ENCODE measurements at places on chromosomes 4 and X. TPM values are rescaled to one million over a fixed set of nuclear protein-coding genes. Genes with fewer than 3 reads are reported as not detected.

The ZCCHC12 gene
- 5.1 TPM for polyA plus RNA-seq

DNA sequence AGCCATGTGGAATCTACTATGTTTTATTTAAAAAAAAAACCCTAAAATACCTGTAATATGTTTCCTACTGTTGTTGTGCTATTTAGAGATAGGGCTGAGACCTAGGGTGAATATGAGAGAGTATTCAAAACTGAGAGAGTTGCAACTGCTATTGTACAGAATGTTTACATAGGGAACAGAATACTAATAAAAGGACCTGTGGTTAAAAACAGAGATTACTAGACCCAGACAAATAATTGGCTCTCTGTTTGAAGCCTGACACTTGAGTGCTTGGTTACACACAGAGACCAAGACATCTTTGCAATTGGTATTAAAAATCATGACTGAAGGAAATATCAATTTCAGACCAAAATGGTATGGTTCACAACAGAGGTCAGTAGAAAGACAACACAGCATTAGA lies 278.9 kb upstream of the GIMD1 start:
- no peak for DNase-seq

DNA sequence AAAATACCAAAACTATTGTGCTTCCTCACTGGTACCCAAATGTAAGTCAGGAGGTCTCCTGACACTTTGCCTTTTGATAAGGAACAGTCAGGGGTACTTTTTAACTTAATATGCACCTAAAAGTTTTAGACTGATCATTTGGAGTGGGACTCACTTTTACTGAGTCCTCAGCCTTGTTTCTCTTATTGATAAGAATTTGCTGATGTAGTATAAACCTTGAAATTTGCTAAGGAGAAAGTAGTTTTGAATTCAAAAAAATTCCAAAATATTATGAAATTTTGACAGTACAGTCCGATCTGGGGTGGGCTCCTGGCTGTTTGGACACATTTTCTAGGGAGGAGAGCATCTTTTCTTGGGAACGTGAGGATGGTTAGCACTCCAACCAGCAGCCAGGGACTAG lies 91.4 kb upstream of the GATB start:
- no peak for DNase-seq

- DNase-seq: no peak
These were observed 48.3 kb downstream of the MED28 start for GRCh38 chr4:17662694-17663093.

- no peak for DNase-seq
These were observed 36.3 kb upstream of the PLAC8 start for GRCh38 chr4:83150653-83151330.

DNA sequence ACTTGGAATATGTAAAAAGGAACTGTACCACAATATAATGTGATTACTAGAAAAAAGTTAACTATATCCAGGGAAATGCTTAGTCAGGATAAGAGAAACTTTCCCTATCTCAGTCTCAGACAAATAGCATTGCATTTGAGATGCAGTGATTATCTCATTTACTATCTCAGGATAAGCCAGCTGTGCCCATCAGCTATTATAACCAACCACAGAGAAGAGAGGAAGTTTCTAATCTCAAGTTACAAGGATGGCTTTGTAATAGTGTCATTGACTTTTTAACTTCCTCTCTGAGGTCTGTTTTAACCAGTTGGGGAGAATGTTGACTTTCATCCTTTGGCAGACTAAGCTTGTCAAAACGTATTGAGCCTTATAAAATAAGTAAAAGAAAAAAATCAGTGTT lies 56.5 kb downstream of the SNX25 start:
- DNase-seq: no peak

GRCh38 chrX:20267931-20268701 lies 1.4 kb upstream of the RPS6KA3 start:
- DNase-seq: no peak

DNA sequence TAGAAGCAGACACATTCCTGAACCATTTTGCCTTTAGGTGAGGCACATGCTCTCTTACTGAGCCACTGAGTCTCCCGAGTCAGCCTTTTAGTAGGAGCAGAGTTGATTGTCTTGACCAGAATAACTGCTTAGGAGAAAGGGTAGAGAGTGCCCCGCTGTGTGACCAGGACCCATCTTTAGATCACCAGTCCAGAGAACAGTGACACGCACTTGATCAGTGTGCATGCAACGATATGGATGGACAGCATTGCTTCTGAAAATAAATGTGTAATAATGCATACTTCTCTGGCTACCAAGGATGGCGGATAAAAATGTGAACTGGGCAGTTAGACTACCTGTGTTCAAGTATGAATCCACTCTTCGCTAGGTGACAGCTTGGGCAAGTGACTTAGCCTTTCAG lies 897.7 kb downstream of the TRIML1 start:
- DNase-seq: no peak

- no peak for DNase-seq
These were observed 660.3 kb upstream of the PITX2 start for GRCh38 chr4:111283066-111283677.

DNA sequence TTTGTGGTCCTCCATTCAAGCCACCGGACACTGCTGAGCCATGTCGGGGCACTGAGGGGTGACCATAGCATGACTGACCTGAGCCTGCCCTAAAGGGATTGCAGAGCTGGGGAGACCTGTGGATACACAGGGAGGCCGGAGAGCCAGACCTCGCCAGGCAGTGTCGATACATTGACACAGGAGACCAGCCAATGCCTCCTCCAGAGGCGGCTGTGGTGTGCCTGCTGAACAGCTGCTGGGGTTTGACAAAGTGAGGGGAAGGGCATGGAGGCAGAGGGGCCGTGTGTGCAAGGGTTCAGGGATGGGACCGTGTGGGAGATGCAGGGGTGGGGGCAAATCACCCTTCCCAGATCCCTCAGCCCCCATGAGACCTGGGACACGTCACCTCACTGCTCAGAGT lies 48.0 kb downstream of the PPP2R2C start:
- no peak for DNase-seq

GRCh38 chr4:123579961-123580360 lies 183.4 kb downstream of the SPRY1 start:
- no peak for DNase-seq

DNA sequence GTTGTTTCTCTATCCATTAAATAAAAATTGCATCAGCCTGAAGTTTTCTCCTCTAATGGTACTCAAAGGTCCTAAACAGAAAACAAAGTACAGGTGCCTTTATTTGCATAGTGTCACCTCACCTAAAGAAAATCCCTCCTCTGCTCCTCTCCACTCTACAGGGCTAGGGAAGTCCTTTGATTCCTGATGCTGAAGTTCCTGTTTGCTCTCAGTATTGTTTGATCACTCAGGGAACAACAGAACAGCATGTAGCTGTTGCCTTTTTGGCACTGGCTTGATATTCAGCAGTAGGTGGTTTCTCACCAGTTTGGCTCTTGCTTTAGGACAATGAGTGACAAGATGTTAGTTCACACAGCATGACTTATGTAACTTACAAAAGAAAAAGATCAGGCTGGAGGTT lies 156.2 kb upstream of the SLC7A11 start:
- DNase-seq: no peak
